ENCODE measurements at places on chromosomes 6 and 20.

GRCh38 chr6:73636048-73636447 lies 17.7 kb downstream of the SLC17A5 start:
- no peak for DNase-seq

DNA sequence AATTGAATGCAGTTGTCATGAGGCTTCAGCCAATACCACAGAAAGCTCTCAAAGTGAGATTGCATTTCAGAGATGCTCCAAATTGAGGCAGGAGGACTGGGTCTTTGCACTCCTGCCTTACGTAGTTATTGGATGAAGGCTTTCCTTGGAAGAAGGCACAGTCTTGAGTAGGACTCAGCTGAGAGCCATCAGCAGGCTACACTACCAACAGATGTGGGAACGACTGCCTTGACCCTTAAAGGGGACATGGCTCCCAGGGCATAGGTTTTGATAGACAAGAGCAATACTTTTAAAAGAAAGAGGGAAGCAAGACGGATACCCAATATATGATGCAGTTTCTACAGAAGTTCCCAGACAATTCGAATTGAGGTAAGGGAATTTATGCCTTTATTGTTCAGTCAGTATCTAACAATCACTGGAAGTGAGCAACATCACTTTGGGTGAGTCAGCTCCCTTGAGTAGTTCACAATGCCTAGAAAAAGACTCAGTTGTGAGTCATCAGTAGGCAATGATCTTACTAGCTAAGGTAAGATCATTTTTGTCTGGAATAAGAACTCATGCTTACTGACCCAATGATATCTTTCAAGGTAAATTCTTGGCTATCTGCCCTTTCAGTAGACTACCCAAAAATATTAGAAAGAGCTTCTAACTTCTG lies 390.8 kb downstream of the GJA1 start:
- DNase-seq, result no peak

- DNase-seq, result no peak
Observed at GRCh38 chr20:9442858-9443257, 71.5 kb upstream of the LAMP5 start.

DNA sequence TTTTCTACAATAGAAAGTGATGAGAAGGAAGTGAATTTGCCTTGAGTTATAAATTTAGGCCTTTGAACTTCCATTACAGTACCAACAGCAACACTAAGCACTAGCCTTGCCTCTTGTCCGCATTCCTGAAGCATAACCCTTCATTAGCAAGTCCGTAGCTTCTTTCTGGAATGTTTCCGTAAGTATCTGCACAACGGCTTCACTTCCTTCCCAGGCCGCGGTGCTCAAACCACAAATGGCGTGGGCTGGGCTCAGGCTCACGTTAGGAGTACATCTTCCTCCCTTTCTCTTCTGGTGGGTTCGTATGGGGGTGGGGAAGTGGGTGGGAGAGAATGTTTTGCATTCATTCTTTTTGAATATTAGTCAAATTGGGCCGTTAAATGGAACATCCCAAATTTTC lies 193.8 kb upstream of the SNX9 start:
- no peak for DNase-seq

GRCh38 chr6:28742668-28743270 lies 181.0 kb downstream of the TRIM27 start:
- peak; percentile 72 for DNase-seq

- DNase-seq, result no peak
Observed at GRCh38 chr6:150548330-150548729, 51.4 kb upstream of the PLEKHG1 start.

GRCh38 chr6:122749451-122750050 lies 30.0 kb upstream of the FABP7 start:
- DNase-seq, result no peak

GRCh38 chr6:45844986-45845385 lies 170.7 kb downstream of the CLIC5 start:
- DNase-seq, result no peak

DNA sequence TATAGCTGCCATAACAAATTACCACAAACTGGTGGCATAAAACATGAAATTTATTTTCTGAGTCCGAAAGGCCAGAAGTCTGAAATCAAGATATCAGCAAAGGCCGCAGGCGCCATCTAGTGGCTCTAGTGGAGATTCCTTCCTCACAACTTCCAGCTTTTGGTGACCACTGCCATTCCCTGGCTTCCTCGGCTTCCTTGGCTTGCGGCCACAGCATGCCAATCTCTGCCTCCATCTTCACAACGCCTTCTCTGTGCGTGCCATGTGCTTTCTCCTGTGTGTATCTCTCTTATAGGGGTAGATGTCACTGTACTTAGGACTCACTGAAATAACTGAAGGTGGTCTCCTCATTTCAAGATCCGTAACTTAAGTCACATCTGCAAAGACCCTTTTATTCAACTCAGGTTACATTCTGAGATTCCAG lies 5.4 kb upstream of the PLAGL1 start:
- peak; percentile 90 for DNase-seq

GRCh38 chr20:32446301-32447100 lies 88.4 kb downstream of the ASXL1 start:
- DNase-seq, result no peak

DNA sequence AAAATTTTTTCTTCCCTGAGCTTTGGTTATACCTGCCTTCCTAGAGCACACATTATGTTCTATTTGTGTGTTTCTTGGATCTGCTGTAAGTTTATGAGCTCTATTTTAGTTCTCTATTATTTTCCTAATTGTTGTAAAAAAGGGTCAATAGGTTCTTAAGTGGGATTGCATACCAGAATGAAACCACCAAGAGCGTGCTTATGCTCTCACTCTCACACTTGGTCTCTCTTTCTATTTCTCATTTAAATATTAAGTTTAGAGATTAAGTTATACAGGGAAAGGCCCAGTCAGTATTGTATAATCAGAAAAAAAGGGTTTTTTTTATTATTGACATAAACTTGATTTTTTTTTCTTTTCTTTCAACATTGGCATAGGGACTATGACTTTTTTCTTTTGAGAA lies 96.8 kb downstream of the RIMS1 start:
- no peak for DNase-seq

DNA sequence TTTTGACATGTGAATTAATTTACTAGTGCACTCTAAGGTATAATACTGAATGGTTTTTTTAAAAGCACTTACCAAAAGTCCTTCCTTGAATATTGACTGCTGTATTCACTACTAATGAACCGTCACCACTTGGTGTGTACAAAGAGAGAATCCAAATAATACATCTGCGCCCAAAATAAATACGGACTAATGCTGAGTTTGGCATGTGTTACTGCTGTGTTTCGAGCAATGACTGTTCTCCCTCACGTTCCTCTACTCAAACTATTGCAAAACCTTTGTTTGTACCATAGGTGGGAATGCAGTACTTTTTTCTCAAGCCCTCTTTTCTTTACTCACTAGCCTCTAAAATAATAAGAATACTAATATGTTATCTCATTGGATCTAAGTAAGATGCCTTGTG lies 305.5 kb downstream of the QKI start:
- DNase-seq, result no peak

- no peak for DNase-seq
Observed at GRCh38 chr6:112320561-112321318, 26.4 kb upstream of the RFPL4B start.

GRCh38 chr6:31239854-31240253 lies 32.0 kb downstream of the HLA-C start:
- no peak for DNase-seq

GRCh38 chr20:42588847-42589246 lies 600.9 kb downstream of the PTPRT start:
- DNase-seq, result no peak

DNA sequence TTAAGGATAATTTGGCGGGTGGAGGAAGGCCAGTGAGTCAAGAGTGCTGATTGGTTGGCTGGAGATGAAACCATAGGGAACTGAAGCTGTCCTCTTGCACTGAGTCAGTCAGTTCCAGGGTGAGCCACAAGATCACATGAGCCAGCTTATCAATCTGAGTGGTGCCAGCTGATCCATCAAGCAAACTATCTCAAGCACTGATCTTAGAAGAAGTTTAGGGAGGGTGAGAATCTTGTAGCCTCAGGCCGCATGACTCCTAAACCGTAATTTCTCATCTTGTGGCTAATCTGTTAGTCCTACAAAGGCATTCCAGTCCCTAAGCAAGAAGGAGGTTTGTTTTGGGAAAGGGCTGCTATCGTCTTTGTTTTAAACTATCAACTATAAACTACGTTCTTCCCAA lies 954.3 kb downstream of the KIF16B start:
- DNase-seq, result no peak

DNA sequence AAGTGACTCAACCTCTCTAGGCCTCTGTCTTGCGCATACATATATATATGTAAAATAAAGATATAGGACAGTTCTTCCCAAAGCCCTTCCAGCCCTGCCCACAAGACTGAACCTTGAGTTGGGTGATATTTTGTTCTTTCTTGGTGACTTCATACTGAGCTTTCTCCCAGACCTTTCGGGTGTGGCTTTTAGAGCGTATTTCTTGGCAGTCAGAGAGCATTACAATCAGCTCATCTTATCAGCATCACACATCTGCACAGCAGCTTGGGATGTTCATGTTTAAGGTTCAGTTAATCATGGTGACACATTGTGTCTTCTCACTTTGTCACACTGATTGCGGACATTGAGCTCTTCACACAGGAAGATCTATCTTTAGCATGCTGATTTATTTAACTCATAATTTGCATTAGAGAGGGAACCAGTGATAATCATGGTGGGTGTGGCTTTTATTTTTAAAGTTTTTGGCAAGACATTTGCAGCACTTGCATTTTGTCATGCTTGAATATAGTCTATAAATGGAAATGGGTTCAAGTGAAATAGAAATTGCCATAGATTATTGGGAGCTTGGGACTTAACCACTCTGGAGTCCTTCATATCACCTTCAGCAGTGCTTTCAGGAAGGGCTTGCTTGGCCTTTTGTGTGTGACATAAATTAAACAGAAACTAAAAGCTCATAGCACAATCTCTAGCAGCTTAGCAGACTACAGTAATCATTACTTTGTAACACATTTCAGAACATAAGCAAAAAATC lies 8.3 kb downstream of the KIF3B start:
- DNase-seq, result no peak

- DNase-seq, result no peak
Observed at GRCh38 chr6:14452567-14453527, 335.3 kb downstream of the CD83 start.

GRCh38 chr20:42836339-42836738 lies 353.4 kb downstream of the PTPRT start:
- DNase-seq, result no peak

DNA sequence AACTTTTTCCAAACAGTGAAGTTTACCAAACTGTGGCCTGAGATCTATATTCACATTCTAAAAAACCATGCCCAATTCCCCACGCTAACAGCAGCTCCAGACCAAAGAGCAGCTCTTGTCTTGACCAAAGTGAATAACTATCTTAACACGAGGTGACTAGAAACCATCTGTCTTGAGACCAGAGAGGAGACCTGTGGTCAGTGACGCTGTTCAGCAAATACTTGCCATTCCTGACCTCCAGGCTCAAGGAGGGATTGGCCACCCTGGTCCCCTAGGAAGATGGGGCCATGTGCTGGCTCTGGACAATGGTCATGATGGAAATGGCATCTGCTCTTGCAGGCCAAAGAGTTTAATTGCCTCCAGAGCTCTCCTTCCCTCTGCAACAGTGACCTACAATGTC lies 104.4 kb upstream of the CD93 start:
- DNase-seq, result no peak

DNA sequence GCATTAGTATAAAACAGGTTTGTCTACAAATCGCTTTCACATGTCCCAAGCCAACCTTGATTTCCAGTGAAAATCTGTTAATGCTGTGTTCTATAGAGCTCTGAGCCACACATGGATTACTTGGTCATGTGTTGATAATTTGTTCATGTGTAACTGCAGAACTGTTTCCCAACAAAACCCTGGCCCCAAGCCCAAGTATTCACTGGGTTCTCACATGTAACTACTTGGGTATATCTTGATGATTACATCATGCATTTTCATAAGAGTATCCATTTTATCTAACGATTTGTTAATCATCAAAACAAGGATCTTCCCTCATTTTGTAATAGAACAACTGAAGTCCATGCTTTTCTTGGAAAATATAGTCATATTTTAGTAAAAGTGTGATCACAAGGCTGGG lies 657.6 kb downstream of the PRKN start:
- no peak for DNase-seq

DNA sequence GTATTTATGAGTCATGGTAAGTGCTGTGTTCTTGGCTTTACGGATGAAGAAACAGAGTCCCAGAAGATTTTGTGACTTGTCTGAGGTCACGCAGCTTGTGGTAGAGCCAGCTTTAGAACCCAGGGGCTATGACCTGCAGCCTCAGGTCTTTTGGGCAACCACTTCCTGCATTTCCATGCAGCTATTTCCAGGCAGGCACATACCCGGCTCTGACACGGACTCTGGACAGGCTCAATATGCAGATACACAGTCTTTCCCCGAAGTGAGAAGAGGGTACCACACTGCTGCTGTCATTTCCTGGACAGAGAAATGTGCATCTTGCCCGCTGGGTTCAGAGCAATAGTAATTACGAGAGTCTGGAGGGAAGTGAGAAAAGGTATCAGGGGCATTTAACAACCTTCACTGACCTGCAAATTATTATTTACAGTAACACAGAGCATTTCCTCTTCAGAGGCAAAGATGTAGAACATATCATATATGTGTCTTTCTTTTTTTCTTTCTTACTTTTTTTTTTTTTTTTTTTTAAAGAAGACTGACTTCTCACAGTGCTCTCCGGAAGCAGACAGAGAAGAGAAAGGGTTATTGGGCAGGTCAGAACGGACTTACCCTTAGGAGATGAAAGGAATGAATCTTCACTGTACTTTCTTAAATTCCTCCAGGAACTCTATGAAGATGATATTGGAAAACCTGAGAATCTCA lies 185.1 kb downstream of the CLIC5 start:
- DNase-seq, result no peak

GRCh38 chr6:8674126-8674525 lies 238.8 kb upstream of the SLC35B3 start:
- no peak for DNase-seq

DNA sequence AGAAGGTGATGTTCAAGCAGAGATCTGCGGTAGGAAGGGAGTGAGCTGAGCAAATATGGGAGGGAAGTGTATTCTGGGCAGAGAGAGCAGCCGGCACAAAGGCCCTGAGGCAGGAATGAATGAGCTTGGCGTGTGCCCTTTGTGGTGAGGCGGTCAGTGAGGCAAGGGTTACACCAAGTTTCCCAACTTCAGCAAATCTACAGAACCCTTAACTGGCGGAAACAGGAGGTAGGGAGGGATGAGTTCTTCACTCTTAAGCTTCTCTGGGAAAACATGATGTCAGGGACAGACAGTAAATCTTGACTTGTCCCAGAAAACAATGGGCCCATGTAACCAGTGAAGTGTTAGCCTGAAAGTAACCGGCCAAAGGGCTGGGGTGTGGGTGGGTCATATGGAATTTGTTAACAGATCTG lies 97.1 kb upstream of the PTPN1 start:
- DNase-seq, result no peak

Data from neural progenitor cell (in vitro differentiated cells).